Endothelial cell of umbilical vein (primary cell): ENCODE measurements at places on chromosomes 7 and 10. TPM values are rescaled to one million over a fixed set of nuclear protein-coding genes. Genes with fewer than 3 reads are reported as not detected.

ANKRD1 gene
- 591 and 664 TPM in 2 replicates for total RNA-seq

ABCB1 gene
- 7.1 and 13.4 TPM in 2 replicates for total RNA-seq

CC2D2B gene
- total RNA-seq: 0.53 and 1.2 TPM in 2 replicates

IDI2 gene
- total RNA-seq: not detected in 2 replicates

NAT16 gene
- not detected in 2 replicates for total RNA-seq

GPR15LG gene
- not detected in 2 replicates for total RNA-seq

GBX1 gene
- not detected in 2 replicates for total RNA-seq
